Activated CD4-positive, alpha-beta memory T cell treated with anti-CD3 and anti-CD28 coated beads, Interleukin-2, amount 10 ng/mL, durations not matched to agents 7 days and 5 days (primary cell): ENCODE measurements at places on chromosomes 7 and 10.

DNA sequence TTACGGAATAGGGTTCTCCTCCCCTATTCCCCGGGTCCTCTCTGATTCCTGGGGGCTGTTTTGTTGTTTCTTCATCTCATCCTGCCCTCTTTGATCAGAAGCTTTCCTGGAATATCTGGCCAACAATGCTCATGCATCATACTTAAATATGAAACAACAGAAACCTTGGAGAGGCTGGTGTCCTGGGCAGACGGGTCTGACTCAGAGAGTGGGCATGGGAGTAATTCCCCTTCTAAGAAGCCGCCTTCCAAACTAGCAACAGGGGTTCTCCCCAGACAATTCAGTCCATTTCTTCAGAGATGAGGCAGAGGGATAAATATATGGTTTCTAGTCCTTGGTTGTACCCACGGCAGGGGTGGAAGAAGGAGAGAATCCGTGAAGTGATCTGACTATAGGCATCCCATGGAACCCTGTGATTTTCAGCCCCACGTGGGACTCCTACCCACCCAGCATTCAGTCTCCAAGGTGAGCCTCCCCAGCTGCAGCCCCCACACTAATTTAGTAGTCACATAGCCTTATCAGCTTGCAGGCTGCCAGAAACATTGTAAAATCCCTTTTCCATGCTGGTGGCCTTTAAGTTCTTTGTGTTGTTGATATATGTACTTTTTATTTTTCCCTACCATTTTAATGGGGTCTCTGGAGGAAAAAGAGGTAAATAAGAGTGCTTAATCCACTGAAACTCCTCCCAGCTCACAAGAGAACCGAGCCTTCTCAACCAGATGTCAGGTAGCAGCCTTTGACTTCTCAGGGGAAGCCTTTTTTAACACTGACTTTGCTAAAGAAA, 119.2 kb downstream of the SFMBT2 start:
- no peak for DNase-seq

DNA sequence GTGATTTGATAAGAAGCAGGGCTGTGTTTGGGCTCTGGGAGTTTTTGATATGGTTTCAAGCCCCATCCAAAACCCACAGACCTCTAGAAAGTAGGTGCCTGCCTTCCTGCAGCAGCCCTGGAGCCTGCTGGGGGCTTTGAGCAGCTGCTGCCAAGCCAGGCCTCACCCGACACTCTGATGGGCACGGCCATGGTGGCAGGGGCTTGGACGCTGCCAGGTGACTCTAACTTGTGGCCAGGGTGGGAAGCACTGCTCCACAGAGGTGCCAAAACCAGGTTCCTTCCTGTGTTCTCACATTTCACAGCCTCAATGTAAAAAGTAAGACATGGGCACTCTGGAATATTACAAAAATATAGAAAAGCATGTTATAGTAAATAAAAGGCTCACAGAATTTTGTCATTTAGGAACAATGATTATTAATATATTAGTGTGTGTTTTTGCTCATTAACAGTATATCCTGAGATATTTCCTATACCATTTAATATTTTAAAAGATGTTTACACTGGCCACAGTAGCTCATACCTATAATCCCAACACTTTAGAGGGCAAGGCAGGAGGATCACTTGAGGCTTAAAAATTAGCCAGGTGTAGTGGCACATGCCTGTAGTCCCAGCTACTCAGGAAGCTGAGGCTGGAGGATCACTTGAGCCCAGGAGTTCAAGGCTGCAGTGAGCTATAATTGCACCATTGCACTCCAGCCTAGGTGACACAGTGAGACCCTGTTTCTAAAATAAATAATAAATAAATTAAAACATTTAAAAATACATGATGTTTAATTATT, 95.1 kb downstream of the EGFR start:
- no peak for DNase-seq

DNA sequence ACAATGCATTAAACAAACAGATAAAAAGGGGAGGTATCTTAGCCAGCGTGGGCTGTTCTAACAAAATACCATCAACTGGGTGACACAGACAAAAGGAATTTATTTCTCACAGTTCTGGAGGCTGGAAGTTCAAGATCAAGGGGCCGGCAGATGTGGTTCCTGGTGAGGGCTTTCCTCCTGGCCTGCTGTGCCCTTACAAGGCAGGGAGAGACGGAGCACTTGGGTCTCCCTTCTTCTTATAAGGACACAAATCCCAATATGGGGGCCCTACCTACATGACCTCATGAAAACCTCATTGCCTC, 281.6 kb upstream of the KLF14 start:
- DNase-seq, result no peak

DNA sequence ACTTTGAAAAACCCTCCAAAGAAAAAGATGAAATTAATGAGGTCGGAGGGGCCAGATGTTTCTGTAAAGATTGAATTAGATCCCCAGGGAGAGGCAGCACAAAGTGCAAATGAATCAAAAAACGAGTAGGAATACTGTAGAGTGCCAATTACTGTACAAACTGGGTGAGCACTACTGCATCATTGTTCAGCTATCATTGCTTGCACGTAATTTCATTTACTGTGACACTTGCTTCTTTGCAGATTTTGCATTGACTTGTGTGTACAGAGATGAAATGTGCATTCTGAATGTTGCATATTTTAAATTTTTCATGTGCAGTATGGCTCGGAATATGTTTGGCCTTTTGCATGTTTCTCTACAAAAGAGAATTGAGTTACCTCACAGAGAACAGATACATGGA, 123.7 kb downstream of the LCOR start:
- no peak for DNase-seq

DNA sequence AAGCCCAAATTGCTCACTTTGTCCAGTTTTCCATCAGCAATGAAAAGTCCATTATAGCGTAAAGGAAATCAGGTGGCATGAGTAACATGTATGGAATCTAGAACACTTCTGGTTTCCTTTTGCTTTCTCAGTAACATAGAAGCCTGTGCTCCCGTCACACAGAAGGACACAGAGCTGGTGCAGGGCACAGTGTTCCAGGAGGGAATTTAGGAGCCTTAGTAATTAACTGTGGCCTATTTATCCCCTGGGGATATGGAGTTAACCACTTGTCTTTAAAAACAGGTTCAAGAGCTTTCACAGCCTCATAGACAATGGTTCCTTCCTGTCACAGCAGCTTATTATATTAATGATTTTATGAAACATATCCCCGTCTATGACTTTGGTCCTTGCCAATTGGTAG, 189.9 kb downstream of the NEBL start:
- DNase-seq, result no peak

DNA sequence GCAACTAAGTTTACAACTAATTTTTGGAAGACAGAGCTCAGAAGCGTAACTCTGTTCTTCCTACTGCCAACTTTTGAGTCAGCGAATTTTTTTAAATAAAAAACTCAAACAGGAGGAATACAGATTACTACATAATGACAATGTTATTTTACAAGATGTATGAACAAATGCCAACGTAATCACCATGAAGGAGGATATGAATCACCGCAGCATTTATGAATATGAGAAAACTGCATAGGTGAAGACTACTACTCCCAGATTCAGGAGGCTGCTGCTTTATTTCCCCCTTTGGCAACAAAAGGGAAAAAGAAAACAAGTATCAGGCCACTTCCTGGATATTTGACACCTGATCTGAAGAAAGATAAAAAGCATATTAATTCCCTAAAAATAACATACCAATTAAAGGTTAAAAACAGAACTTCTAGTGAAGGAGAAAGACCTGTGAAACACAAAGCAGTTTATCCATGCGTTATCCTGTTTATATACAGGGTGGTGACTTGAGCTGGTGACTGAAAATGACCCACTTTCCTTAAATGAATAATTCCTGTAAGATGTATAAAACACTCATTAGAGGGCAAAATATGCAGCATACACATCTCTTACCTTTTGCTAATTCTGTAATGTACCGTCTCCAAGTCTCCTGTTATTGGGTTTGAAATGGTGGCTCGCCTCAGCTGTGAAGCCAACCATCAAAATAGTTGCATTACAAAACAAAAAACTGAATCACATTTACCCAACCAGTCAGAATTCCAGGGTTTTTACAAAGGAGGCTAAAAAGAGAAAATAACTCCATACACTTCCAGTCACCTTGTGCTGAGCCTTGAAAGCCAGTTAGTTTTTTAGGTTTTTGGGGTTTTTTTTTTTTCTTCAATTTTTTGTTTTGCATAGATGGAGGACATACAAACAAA, 52.0 kb downstream of the P4HA1 start:
- DNase-seq, result no peak
